ENCODE measurements at places on chromosomes 6 and 20.

GRCh38 chr6:99185525-99185924 is 163.9 kb downstream of the FAXC start:
- DNase-seq: no peak

GRCh38 chr20:19143890-19144289 is 68.6 kb upstream of the SLC24A3 start:
- no peak for DNase-seq

DNA sequence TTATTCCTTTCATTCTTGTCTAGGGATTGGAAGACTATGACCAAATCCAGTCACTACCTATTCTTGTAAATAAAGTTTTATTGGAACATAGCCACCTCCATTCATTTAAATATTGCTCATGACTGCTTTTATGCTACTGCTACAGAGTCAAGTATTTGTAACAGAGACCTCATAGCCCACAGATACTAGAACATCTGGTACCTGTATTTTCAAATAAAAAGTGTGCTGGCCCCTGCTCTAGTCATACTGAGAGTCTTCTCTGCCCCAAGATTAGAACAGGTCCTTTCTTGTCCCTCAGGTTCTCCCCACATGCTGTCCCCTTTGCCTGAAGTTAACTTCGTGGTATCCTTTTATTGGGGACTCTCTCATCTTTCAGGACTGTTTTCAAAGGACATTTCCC is 422.3 kb downstream of the CBLN4 start:
- no peak for DNase-seq

GRCh38 chr6:36727505-36728021 is 29.9 kb downstream of the RAB44 start:
- no peak for DNase-seq

DNA sequence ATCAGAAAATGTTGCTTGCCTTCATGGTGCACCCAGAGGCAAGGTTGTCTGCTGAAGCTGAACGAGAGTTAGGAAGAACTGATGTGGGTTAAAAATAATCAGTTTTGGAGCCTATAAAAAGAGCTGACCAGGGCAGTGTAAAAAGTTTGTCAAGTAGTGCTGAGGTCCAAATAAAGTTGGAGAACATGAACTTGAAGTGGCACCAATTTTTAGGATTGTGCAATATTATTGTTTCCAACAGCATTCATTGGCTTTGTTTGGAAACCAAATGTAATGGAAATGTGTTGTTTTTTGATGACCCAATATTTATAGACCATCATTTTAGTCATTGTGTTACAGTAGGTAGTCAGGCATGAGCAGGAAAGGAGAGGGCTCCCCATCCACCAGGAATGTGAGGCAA is 55.7 kb downstream of the GPR63 start:
- no peak for DNase-seq

DNA sequence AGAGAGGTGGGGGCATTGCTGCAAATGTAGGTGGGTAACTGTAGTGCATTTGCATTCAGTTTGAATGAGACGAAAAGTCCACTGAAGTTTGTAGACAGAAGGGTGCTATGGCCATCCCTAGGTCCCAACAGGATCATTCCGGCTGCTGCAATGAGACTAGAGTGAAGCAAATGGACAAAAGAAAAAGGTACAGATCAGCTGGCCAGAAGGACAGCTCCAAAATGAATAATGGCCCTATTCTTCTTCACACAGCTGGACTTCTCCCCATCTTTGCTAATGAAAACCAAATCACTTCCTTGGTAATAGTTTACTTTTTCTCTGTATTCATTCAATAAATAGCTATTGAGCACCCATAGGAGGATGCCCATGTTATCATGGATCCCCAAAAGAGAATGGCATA is 56.4 kb upstream of the TPD52L1 start:
- no peak for DNase-seq

DNA sequence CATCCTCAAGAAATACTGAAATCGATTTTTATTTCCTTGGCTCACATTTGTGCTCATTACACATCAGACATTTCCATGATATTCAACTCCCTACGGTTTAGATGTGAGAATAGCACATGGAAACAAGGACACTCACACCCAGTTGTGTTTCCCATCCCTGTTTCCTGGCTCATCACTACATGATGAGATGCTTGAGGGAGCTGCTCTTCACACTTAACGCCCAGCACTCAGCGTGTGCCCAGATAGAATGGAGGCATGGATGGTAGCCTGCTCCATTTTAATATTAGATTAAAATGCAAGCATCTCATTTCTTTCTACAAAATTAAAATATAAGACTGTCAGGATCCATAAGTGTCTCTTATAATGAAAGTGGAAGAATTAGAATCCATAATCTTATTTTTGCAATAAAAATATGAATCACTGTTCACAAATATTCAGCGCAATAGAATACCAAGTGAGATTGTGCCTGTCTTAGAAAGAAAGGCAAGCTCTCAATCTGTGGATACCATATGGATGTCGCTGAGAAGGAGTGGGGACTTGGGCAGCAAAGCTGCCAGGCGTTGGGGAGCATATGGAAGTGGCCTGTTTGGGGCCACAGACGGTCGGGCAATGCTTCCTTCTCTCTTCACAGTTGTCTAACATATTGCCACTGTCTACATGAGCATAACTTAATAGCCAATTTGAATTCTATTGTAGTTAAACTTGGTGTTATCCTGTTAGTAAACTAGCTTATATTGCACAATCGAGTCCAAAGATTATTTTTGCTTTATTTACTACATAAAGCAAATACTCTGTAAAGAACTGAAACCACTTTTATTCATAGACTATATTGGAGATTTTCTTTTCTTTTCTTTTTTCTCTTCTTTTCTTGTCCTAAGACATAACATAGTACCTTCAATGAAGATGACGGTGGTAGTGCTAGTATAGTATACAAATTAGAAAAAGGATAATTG is 206.8 kb upstream of the QKI start:
- no peak for DNase-seq

DNA sequence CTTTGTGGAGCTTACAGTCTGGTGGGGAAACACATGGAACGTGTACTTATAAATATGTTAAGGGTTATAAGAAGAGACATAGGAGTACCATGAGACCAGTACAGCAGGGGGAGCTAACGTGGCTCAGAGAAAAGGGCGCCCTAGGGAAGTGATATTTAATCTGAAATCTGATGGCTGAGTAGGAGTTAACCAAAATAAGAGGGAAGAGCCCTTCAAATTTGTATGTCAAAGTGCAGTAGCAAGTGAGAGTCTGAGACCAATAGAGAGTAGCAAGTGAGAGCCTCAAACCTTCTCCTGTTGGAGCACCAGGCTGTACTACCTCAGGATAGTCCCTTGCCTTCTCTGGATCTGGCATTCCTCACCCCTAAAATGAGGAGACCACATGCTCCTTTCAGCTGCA is 6.1 kb upstream of the PKIG start:
- no peak for DNase-seq

DNA sequence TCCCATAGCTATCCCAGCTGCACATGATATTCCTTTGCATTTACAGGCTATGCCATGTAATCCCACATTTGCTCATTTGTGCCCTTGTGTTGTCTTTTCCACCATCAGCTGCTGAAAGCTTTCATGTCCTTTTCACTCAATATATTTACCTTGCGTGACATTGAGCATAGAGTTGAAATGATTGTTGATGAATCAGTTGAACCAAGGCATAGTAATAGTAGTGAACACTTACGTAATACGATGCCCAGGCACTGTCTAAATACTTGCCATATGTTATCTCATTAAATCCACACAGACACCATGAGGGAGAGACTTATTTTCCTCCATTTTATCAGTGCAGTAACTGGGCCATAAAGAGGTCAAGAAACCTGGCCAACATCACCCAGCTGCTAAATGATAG is 13.1 kb downstream of the RNF8 start:
- DNase-seq: no peak

DNA sequence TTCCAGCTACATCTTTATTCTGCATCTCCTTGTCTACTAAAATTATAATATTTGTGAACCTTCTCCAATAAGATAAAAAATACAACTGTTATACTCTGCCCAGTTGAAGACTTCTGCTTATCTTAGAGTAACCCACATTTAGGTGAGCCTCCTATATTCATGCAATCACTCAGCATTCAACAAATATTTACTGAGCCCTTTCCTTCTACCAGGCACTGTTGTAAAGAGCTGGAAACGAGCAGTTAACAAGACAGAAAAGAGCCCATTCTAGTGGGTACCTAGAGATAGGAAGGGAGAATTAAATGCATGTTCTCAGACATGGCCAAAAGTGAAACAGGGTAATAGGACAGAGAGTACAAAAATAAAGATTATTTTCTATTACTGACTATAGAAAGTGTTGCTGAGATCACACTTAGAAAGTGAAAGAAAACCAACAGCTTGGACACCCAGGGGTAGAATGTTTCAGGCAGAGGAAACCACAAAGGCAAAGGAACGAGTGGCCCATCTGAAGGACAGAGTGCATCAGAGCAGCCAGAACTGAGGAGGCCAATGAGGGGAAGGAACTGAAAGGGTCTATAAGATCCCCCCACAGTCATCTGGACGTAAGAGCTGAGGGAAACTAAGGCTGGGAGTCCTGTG is 50.8 kb upstream of the SMLR1 start:
- DNase-seq: no peak

GRCh38 chr20:2616634-2617033 is 35.8 kb upstream of the NOP56 start:
- no peak for DNase-seq

- no peak for DNase-seq
Observed at GRCh38 chr6:138454981-138455706, 44.1 kb downstream of the NHSL1 start.

- no peak for DNase-seq
Observed at GRCh38 chr6:43016176-43016942, 2.3 kb downstream of the KLHDC3 start.

DNA sequence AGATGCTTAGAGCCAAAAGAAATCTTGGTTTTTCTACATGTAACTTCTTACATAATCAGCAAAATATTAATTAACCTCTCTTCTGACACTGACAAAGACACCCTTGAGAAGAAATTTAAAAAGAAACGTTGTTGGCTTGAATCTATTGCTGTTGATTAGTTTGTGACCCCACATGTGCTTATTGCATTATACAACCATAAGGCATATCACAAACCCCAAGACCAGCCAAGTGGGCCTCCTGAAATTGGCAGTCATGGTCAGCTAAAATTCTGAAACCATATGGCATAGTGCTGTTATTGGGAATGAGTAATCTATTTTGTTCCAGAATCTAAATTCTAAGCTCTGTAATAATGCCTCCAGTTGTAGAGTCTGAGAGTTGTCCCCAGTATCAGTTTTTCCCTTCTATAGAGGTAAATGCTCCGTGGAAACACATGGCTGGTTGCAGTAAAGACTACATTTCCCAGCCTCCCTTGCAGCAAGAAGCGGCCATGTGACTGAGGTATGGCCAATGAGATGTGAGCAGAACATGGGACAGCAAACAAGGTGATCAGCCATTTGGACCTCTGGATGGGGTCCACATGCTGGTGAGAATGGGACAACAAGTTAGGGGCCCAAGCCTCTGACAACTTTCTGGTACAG is 42.3 kb upstream of the PTPN1 start:
- no peak for DNase-seq

- no peak for DNase-seq
Observed at GRCh38 chr6:166678426-166678825, 51.4 kb upstream of the RPS6KA2 start.

GRCh38 chr6:89582669-89583325 is 55.8 kb downstream of the LYRM2 start:
- no peak for DNase-seq

DNA sequence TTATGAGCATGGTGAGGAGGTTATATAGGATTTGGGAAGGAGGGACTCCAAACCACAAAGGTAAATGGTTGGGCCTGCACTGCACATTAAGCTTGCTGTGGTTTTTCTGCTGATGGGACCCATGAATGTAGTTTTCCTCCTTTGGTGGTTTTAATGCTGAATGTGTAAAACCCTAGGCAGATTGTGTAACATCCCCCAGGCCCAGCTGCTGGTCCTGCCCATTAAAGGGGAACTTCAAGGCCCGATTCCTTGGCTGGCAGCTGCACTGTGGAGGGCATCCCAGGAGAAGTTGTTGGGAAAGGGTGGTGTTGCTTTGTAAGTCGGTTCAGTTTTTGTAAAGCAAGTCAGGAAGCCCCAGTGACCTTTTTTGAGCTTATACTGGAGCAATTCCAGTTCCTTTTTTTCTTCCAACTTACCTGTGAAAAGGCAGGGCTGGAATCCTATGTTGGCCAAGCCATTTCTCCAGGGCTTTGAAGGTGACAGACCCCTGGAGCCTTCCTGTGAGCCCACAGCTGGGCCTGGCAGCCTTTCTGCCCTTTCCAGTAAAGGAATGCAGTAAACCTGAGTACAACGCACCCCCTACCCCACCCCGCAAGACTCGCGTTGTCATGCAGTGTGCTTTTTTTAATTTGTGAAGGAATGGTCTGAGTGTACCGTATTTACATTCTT is 43.1 kb upstream of the NAA20 start:
- DNase-seq: no peak

GRCh38 chr6:31617010-31617409 is 2.0 kb downstream of the AIF1 start:
- DNase-seq: no peak

GRCh38 chr6:31405996-31406395 is 2.6 kb downstream of the MICA start:
- no peak for DNase-seq

DNA sequence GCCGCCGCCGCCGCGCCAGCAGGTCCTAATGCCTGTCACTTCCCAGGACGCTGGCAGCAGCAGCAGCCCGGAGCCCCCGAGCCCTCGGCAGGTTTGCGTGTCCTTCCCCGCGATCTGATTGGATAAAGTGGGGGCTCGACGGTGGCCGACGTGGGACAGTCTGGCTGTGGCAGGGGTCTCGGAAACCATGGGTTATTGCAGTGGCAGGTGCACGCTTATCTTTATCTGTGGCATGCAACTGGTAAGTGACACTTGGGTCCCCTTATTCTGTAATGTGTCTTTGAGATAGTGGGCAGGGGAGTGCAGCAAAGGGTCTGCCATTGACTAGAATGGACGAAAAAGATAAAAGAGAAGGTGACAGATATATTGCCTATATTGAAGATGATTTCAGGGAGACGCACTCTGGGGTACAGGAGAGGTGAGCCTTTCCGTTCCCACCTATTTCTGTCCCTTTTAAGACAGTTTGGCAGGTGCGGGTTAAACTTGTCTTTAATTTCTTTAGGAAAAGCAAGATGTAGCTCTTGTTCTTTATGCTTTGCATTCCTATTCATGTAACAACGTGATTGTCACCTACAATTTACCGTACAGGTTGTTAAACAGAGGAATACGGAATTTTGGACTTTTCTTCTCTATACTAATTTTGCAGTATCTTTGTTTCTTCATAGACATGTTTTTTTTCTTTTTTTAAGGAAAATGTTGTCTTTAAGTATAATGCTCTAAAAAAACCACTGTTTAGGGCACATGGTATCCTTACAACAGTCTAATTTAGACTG is 535 bp downstream of the NKAIN2 start:
- peak; percentile 29 for DNase-seq

DNA sequence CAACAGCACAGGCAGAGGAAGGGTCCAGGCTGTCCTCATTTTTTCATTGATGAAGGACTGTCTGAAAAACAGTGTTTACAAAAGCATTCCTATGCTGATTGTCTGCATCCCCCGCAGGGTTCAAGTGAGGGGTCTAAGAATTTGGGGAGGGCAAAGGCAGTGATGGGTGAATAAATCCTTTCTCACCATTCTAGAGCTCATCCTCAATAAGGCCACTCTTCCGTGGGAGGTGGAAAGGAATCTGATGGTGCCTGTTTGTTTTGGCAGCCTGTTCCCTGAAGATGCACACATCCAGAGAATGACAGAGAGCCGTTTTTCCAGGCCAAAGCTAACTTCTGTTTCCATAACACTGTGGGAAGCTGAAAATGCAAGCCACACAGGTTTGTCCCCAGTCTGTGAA is 164.5 kb downstream of the MOXD1 start:
- no peak for DNase-seq
